ENCODE measurements at places on chromosomes 6 and 20.

DNA sequence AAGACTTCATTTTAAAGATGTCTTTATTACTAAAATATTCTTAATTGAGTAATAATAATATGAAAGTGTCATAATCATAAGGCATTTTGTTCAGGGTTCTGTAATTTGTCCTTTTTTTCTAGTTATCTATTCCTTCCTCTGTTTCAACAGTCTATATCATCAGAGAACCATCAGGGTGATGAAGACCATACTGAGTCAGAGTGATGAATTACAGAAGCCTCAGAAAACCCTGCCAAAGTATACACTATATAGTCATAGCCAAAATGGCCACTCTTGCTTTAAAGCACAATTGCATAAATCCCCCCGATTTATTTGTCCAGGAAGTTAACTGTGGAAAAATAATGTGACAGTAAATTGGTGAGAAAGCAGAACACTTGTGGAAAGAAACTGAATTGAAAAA lies 735.0 kb downstream of the EPHA7 start:
- no peak for DNase-seq

DNA sequence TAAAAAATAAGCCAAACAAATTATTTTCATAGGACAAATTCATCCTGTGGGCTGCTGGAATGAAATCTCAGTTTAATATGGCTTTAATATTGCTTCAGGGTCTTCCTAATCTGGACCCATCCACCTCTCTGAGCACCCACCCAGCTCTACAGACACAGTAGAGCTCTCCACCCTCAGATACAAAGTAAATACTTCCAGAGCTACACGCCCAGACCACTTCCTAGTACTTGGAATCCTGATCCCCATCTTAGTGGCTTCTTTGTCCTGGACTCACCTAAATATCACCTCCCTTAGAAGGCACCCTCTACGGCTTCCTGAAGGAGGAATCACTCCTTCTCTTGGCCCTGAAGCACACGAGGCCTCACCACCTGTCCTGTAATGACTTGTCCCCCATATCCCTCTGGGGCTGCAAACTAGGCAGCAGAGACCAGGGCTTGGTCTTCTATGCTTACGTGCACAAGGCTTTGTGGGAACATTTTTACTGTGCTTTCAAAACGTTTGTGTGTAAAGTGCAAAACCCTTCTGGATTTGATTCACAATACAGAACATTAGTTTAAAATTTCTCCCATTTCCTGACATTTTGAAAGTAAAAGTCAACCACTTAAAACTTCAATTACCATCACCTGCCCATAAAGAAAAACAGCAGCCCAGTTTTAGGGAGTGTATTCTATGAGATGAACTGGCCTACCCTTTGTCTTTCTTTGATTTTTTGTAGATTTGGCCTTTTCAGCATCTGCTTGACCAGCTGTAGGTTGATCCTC lies 2.4 kb downstream of the CTCFL start:
- no peak for DNase-seq

- no peak for DNase-seq
Observed at GRCh38 chr20:49937027-49937929, 1.1 kb downstream of the RNF114 start.

DNA sequence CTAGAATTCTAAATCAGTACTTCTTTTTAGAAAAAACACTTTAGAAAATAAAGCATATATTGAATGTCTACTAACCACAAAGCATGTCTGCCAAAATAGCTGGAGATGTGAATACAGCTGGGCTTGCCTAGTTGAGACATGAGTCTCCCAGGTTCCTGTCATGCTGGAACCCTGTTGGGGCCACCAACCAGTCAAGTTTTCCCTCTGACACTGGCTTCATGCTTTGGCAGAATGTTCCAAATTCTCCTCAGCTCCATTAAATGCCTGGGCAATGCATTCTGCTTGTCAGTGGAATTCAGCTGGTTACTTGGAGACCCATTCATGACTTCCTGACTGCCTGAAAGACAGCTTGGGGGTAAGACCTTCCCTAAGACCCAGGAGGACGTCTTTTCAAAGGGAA lies 87.2 kb downstream of the PRND start:
- DNase-seq: no peak

DNA sequence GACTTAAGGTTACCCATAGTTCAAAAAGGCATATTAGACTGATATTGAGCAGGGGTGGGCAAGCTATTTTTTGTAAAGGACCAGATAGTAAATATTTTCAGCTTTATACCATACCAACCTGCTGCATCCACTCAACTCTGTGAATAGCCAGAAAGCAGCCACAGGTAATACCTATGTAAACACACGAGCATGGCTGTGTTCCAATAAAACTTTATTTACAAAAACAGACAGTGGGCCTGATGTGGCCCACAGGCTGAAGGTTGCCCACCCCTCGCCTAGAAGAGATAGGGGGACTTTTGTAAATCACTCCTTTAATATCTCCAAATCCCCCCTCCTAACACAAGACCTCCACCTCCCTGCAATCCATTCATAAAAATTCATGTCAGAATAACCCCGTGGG lies 64.4 kb downstream of the PSMG4 start:
- DNase-seq: no peak

GRCh38 chr20:1417273-1417672 lies 24.4 kb upstream of the FKBP1A start:
- no peak for DNase-seq

DNA sequence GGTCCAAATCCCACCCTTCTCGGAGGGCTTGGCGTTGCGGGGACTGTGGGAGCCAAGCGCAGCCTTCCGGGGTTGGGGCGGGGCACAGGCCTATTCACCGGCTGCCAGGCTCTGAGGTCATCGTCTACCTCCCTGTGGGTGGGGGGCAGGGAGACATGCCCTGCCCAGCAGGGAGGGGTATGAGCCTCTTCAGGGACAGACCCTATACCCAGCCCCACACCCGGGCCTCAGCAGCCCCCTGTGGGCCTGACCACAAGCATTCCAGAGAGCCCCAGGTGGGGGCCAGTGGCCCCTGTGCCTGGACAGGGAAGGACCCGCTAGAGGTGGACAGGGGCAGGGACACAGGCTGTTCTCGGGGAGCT lies 11.6 kb downstream of the LAMA5 start:
- DNase-seq: no peak

- no peak for DNase-seq
Observed at GRCh38 chr6:87830907-87831306, 128.9 kb upstream of the AKIRIN2 start.

DNA sequence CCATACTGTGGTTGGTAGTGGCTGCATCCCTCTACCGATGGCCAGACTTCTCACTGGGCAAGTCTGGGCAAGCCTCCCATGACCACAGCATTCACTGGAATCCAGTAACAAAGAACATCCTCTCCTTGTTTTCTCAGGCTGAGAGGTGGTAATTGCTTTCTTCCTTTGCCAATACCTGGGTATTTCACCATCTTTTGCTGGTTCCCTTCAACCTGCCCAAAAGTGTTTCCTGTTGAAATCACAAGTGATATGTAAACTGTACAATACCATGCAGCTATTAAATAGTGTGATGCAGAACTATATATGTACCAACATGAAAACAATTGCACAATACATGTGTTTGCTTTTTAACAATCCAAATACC lies at the start of gene PTCHD4:
PTCHD4 (minus strand) TSS at position 55 of the 364 bp plus-strand sequence. CDS start 42,240 bp downstream, outside the sequence.
- DNase-seq: no peak

GRCh38 chr6:37513576-37513975 lies 13.9 kb upstream of the CCDC167 start:
- DNase-seq: no peak

- DNase-seq: no peak
Observed at GRCh38 chr6:132286298-132287019, 114.8 kb downstream of the MOXD1 start.

DNA sequence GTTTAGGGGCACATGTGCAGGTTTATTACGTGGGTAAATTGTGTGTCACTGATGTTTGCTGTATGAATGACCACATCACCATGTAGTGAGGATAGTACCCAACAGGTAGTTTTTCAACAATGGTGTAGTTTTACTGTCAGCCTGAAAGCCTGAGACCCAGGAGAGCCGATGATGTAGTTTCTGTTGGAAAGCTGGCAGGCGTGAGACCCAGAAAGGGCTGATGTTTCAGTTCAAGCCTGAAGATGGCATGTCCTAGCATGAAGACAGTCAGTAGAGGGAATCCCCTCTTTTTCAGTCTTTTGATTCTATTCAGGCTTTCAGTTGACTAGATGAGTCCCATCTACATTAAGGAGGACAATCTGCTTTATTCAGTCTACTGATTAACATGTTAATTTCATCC lies 96.7 kb downstream of the KLHL32 start:
- no peak for DNase-seq

DNA sequence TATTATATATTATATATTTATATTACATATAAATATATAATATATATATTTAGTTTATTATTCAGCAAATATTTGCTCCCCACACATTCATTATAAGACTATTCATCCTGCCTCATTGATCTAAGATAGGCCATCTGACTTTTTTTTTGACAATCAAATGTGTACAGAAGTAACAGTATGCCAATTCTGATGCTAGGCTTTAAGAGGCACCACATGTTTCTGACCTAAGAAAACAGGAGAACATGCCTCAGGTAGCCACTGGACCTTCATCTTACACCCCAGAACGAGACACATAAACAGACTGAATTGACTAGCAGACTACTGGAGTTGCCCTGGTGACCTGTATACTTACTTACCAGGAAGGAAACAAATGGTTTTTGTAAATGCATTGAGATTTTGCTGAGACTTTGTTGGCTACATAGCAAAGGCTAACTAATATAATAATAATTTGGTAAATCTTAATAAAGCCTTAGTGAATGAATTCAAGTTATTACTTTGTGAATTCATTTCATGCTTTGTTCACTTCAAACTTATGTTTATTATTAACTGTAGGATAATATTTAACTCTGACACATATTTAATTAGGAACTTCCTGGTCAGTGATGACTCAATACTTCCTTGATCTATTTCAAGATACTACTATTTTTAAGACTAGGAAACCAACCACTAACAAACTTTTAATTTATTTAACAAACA lies 13.4 kb upstream of the MYO6 start:
- no peak for DNase-seq

- no peak for DNase-seq
Observed at GRCh38 chr6:134550604-134551003, 232.7 kb upstream of the SGK1 start.

DNA sequence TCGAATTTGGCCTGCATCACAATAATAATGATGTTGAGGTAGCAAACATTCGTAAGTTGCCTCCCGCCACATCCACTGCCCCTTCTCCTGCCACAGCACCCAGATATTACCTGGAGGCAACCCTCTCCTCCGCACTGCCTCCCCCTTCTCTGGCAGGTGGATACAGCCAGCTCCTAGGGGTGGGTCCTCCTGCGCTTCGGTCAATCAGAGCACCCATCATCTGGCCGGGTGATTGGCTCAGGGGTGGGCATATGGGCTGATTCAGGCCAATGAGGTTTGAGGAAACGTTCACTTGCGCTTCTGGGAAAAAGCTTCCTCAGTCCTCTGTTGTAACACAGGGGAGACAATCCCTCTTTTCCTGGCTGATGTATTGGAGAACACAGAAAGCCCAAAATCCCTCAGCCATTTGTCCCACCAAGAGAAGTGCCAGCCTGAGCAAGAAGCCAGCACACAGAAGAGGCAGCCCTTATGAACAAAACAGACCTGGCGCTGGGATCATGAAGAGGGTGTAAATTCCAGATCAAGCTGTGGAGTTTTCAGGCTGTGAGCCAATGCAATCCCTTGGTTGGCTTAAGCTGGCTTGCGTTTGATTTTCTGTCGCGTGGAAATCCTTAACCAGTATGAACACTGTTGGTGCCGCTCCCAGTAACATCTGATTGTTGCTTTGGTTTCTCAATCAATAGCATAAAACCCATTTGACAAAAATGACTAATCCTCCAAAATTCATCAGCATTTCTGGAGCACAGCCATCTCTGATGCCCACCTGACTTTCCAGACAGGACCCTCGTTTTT lies 82.2 kb downstream of the PRDM1 start:
- DNase-seq: no peak

- DNase-seq: peak; percentile 4
Observed at GRCh38 chr6:5665173-5665572, 341.6 kb downstream of the NRN1 start.

- no peak for DNase-seq
Observed at GRCh38 chr6:142966294-142966693, 21.3 kb upstream of the HIVEP2 start.

- DNase-seq: no peak
Observed at GRCh38 chr6:135680964-135681913, 170.3 kb upstream of the PDE7B start.

- no peak for DNase-seq
Observed at GRCh38 chr20:38863024-38863851, 57.7 kb downstream of the PPP1R16B start.

GRCh38 chr6:6771964-6772363 lies 183.4 kb downstream of the LY86 start:
- DNase-seq: no peak

- DNase-seq: no peak
Observed at GRCh38 chr6:37456816-37457560, 24.0 kb downstream of the CMTR1 start.

- DNase-seq: peak; percentile 30
Observed at GRCh38 chr20:3203315-3204123, 963 bp downstream of the DDRGK1 start.

DNA sequence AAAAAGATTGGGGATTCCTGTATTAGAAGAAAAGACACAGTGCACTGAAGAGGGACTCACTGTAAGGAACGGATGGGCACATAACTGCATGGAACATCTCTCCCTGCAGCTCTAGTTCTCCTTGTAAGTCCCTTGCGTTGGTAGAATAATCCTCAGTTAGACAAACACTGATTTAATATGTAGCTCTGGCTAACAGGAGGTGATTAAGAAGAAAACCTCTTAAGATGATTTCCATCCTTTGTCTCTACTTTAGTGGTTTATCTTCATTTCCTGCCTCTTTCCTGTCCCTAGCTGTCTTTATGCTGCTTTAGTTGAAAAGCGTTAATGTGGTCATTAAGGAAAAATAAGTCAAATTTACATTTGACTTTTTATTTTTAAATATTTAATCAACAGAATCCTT lies 86.6 kb downstream of the SLC16A10 start:
- no peak for DNase-seq

- DNase-seq: no peak
Observed at GRCh38 chr20:50193199-50193835, 2.7 kb downstream of the CEBPB start.

DNA sequence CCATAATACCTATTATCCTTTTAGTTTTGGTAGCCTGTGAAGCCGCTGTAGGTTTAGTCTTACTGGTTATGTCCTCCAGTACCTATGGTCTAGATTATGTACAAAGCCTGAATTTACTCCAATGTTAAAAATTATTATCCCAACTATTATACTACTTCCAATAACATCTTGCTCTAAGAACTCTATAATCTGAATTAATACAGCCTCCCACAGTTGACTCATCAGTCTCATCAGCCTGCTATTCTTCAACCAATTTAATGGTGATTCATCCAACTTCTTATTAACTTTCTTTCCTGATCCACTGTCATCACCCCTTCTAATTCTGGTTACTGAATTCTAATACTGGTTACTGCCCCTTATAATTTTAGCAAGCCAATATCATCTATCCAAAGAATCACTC lies 370.3 kb upstream of the OPRM1 start:
- no peak for DNase-seq

- DNase-seq: no peak
Observed at GRCh38 chr6:108321253-108321747, 26.4 kb downstream of the AFG1L start.
